ENCODE measurements at places on chromosomes 4 and X.

- DNase-seq: no peak
Observed at GRCh38 chr4:71665358-71665757, 118.5 kb downstream of the GC start.

GRCh38 chr4:156738766-156739165 is 232.8 kb downstream of the PDGFC start:
- no peak for DNase-seq

- no peak for DNase-seq
Observed at GRCh38 chr4:61741327-61742096, 541.4 kb downstream of the ADGRL3 start.

GRCh38 chr4:159051245-159052071 is 51.4 kb upstream of the RAPGEF2 start:
- DNase-seq: no peak

DNA sequence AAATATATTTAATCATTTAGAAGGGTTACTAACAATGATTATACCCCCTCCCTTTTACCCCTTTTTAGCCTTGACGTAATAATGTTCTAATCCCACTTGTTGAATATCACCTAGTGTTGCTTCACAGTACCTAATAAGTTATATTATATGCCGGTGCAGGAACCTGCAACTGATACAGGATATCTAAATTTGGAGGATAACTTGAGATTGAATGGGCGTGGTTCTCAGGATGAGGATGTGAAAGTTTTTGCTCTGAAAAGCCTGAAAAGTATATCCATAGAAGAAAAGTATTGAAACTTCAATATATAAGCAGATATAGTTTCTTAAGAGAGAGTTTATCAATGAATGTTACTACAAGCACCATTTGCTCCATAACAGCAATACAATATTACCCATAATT is 59.8 kb downstream of the ZNF711 start:
- DNase-seq: no peak

DNA sequence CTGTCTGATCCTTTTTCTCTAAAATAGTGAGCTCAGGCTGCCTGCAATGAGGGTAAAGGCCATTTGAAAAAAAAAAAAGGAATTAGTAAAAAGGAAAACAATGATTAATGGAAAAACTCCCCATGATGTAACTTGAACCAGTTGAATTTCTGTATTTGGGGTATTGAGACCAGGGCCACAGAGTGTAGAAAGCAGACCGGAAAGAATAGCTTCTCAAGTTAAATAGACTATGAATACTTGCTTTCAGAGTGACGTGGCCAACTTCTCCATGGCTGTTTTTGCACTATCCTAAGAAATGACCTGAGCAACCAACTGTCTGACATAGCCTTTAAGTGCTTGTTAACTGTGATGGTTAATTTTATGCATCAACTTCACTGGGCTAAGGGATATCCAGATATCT is 222.1 kb upstream of the INTU start:
- DNase-seq: no peak

GRCh38 chr4:128831531-128832242 is 22.2 kb downstream of the JADE1 start:
- DNase-seq: no peak

DNA sequence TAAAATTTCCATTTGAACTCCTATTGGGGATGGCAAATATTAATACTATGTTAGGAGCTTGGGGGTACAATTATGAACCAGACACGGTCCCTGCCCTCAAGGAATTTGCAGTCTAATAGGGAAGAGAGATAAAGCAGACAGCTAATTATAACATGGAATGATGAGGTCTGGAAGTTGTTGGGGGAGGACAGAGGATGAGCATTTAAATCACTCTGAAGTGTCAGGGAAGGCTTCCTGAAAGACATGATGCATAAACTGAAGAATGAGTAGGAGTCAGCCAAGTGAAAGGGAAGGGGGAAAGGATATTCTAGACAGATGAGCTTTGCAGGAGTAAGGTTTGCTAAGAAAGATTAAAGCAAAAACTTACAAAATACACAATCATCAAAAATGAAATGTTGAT is 15.9 kb downstream of the PLAC1 start:
- no peak for DNase-seq

GRCh38 chr4:84583876-84584380 is 1.0 kb downstream of the CDS1 start:
- no peak for DNase-seq

DNA sequence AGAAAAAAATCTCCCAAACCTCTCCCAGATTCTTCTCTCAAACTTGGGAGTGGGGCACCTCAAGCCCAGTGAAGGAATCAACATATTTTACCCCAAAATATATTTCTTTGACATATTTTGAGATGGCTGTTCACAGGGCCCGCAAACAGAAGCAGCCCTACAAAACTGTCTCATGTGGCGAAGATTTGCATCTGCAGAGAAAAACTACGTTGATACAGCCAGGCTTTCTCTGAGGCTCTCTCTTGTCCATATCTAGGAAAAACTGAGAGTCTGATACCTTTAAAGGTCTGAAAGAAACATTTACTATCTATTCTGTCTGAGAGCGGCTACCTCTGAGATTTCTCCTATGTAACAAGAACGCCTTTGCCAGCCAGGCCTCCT is 23.3 kb upstream of the TMSB4X start:
- DNase-seq: no peak
